ENCODE measurements at places on chromosomes 3 and 15.

DNA sequence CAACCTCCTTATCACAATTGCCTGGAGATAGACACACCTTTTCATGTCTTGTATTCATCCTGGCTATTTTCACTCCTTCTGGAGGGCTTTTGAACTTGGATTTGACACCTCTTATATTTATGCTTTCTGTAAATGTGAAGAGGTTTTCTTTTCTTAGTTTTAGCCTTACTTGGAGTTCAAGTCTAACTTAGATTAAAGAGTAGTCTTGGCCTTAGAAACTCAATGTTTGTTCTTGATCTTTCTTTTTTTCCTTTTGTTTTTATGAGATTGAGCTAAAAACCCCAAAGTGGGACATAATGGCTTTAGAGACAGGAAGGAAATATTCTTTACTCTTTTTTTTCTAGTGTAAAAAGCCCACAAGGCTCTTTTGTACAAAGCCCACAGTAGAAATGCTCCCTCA, 1054.9 kb downstream of the ROBO1 start:
- no peak overlapping the region for H3K4me3 ChIP-seq
- H3K4me1 ChIP-seq, result no peaks in the 10 kb centered on the region
- no peak for DNase-seq
- H3K36me3 ChIP-seq, result no peaks in the 10 kb centered on the region
- no peak overlapping the region for H3K27ac ChIP-seq

GRCh38 chr3:123941121-123941520, 19.9 kb downstream of the CCDC14 start:
- H3K4me1 ChIP-seq, result peaks cover 6% of the 10 kb centered on the region
- H3K4me3 ChIP-seq, result no peak overlapping the region
- H3K36me3 ChIP-seq, result peaks cover 43% of the 10 kb centered on the region
- no peaks in the 10 kb centered on the region for H3K27me3 ChIP-seq
- H3K27ac ChIP-seq, result no peak overlapping the region
- DNase-seq, result no peak

- no peaks in the 10 kb centered on the region for H3K36me3 ChIP-seq
- no peak overlapping the region for H3K27ac ChIP-seq
- no peaks in the 10 kb centered on the region for H3K27me3 ChIP-seq
- H3K4me1 ChIP-seq, result no peaks in the 10 kb centered on the region
Measured at GRCh38 chr15:36415643-36416042, 163.8 kb upstream of the CDIN1 start.

GRCh38 chr15:95864467-95864886, 466.0 kb upstream of the NR2F2 start:
- DNase-seq, result no peak
- no peaks in the 10 kb centered on the region for H3K36me3 ChIP-seq
- H3K4me1 ChIP-seq, result no peaks in the 10 kb centered on the region
- H3K27me3 ChIP-seq, result no peaks in the 10 kb centered on the region
- no peak overlapping the region for H3K4me3 ChIP-seq

- H3K36me3 ChIP-seq, result peaks cover 45% of the 10 kb centered on the region
- peaks cover 75% of the 10 kb centered on the region for H3K4me1 ChIP-seq
- no peak for DNase-seq
Measured at GRCh38 chr3:152319256-152319655, 50.5 kb downstream of the MBNL1 start.

DNA sequence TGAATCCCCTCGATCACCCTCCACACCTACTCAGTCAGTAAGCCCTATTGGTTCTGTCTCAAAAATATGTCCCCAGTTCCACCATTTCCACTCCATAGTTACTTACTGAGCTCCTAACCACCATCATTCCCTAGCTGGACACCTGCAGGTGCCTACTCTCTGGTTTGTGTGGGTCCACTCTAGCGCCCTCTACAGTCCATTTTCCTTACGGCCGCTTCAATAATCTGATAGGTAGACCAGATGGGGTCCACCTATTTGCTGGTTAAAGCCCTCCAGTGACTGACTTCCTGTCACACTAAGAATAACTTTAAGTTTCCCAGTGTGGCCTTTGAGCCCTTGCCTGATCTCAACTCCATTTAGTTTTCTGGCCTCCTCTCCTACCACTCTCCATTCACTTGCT, 5.0 kb downstream of the GXYLT2 start:
- no peak overlapping the region for H3K4me3 ChIP-seq
- H3K27ac ChIP-seq, result no peak overlapping the region
- peak; percentile 80 for DNase-seq
- no peaks in the 10 kb centered on the region for H3K27me3 ChIP-seq

- H3K4me1 ChIP-seq, result peaks cover 25% of the 10 kb centered on the region
- H3K27me3 ChIP-seq, result no peaks in the 10 kb centered on the region
- H3K27ac ChIP-seq, result no peak overlapping the region
- no peaks in the 10 kb centered on the region for H3K36me3 ChIP-seq
- no peak for DNase-seq
- H3K4me3 ChIP-seq, result no peak overlapping the region
Measured at GRCh38 chr3:169923831-169924230, 12.5 kb downstream of the SAMD7 start.

GRCh38 chr15:98292442-98293240, 332.1 kb downstream of the ARRDC4 start:
- H3K36me3 ChIP-seq, result no peaks in the 10 kb centered on the region
- DNase-seq, result peak; percentile 76
- no peak overlapping the region for H3K27ac ChIP-seq
- H3K4me1 ChIP-seq, result no peaks in the 10 kb centered on the region
- H3K27me3 ChIP-seq, result no peaks in the 10 kb centered on the region

DNA sequence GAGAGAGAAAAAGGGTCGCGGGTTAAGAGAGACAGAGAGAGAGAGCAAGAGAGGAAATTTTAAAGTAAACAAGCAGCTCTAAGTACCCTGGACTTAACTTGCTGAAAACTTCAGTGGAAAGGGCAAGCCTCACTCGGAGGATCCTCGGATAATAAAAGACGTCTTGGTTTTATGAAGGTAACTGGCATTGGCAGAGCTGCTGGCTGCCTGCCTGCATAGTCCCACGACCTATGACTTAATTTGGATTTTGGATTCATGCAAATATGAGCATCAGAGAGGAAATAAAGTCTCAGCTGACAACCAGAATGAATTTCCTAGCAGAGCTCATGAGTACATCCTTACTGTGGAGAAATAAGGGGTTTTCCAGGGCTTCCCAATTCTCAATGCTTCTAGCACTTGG, 95.1 kb upstream of the PDZRN3 start:
- H3K27me3 ChIP-seq, result no peaks in the 10 kb centered on the region
- no peak overlapping the region for H3K4me3 ChIP-seq
- H3K36me3 ChIP-seq, result no peaks in the 10 kb centered on the region
- DNase-seq, result no peak

DNA sequence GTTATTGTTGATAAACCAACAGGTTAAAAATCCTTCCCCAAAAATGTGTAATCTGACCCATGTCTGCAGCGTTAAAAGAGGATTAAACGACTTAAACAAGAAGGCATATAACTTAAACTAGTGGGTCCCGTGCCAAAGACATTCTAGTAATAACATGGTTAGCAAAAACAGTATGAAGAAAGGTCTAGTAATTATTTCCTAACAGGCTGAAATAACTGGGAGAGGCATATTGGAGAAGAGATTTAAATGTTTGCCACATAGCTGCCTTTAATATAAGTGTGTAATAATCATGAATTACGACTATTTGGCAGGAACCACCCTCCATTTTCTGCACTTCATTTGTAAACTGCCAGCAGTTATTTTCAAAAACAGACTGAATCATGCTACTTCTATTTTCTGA, 67.7 kb upstream of the CSPG5 start:
- H3K4me3 ChIP-seq, result no peak overlapping the region
- H3K27me3 ChIP-seq, result no peaks in the 10 kb centered on the region
- no peak for DNase-seq
- peaks cover 18% of the 10 kb centered on the region for H3K36me3 ChIP-seq
- H3K4me1 ChIP-seq, result peaks cover 21% of the 10 kb centered on the region

- H3K27me3 ChIP-seq, result no peaks in the 10 kb centered on the region
- no peak for DNase-seq
- H3K4me3 ChIP-seq, result no peak overlapping the region
- H3K4me1 ChIP-seq, result no peaks in the 10 kb centered on the region
- H3K36me3 ChIP-seq, result no peaks in the 10 kb centered on the region
- H3K27ac ChIP-seq, result no peak overlapping the region
Measured at GRCh38 chr3:38283810-38284755, 2.0 kb downstream of the SLC22A14 start.

GRCh38 chr3:123623346-123623880, 38.6 kb upstream of the HACD2 start:
- DNase-seq, result no peak
- no peak overlapping the region for H3K27ac ChIP-seq
- H3K4me3 ChIP-seq, result no peak overlapping the region
- peaks cover 8% of the 10 kb centered on the region for H3K4me1 ChIP-seq
- no peaks in the 10 kb centered on the region for H3K27me3 ChIP-seq

DNA sequence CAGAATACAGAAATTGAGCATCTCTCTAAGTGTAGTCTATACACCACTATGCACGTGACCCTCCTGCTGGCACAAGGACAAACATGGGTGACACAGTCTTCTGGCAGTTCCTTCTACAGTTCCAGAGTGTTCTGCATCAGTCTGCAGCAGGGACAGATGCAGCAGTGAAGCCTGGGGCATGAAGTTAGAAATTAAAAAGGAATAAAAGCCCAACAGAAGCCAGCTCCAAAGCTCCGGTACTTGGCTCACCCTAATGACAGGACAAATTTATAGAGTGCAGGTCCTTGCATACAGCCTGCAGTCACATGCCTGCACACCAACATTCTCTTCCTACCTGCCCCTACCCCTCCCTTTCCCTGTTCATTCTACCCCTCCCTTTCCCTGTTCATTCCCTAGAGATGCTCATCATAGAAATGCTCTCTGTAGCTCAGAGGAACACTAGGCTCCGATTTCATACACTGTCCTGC, 15.0 kb downstream of the UACA start:
- H3K4me1 ChIP-seq, result no peaks in the 10 kb centered on the region
- DNase-seq, result no peak
- no peak overlapping the region for H3K4me3 ChIP-seq
- no peaks in the 10 kb centered on the region for H3K27me3 ChIP-seq

- H3K4me3 ChIP-seq, result no peak overlapping the region
- peaks cover 14% of the 10 kb centered on the region for H3K4me1 ChIP-seq
- peak; percentile 85 for DNase-seq
- no peaks in the 10 kb centered on the region for H3K27me3 ChIP-seq
- no peak overlapping the region for H3K27ac ChIP-seq
Measured at GRCh38 chr15:45714590-45715488, 80.0 kb downstream of the SQOR start.

DNA sequence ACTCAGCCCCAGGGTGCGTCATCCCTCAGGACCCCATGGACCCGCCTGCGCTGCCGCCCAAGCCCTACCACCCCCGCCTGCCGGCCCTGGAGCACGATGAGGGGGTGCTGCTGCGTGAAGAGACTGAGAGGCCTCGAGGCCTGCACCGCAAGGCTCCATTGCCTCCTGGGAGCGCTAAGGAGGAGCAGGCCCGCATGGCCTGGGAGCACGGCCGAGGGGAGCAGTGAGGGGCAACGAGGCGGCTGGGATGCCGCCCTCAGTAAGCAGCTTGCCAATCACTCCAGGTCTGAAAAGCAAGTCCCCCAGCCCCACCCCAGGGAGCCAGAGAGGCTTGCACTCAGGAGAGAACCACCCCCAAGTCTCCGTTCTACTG, 3.8 kb upstream of the MANF start:
- no peak overlapping the region for H3K27ac ChIP-seq
- no peak for DNase-seq
- no peaks in the 10 kb centered on the region for H3K27me3 ChIP-seq
- H3K4me1 ChIP-seq, result peaks cover 14% of the 10 kb centered on the region
- no peaks in the 10 kb centered on the region for H3K36me3 ChIP-seq
- no peak overlapping the region for H3K4me3 ChIP-seq

GRCh38 chr3:114206342-114206741, 27.5 kb upstream of the DRD3 start:
- H3K27me3 ChIP-seq, result no peaks in the 10 kb centered on the region
- H3K27ac ChIP-seq, result no peak overlapping the region
- H3K4me3 ChIP-seq, result no peak overlapping the region

DNA sequence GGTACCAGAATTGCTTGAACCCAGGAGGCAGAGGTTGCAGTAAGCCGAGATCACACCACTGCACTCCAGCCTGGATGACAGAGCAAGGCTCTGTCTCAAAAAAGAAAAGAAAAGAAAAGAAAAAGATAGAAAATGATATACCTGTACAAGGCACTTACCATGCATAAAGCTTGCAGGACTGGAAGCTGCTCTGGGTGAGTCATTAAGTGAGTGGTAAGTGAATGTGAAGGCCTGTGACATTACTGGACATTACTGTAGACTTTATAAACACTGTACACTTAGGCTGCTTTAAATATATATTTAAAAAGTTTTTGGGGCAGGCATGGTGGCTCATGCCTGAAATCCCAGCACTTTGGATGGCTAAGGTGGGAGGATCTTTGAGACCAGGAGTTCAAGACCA, 99.2 kb downstream of the SLMAP start:
- H3K4me1 ChIP-seq, result no peaks in the 10 kb centered on the region
- DNase-seq, result no peak
- peaks cover 20% of the 10 kb centered on the region for H3K36me3 ChIP-seq

DNA sequence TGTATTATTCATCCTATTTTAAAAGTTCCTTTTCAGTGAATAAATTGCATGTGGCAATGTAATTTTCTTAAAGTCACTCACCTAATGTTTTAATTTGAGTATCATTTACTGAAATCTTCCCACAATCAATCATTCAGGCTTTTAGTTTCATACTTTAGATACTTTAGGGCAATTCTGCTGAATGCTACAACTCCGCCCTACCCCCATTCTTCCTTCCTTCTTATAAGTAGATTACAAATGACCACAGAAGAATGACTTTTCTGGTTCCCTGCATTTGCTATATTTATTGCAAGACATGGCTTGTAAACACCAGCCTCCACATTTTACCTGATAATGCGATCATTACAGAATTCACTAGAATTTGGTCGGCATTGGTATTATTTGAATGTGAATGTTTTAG, 1061.9 kb downstream of the FHIT start:
- H3K36me3 ChIP-seq, result no peaks in the 10 kb centered on the region
- no peak for DNase-seq
- H3K4me1 ChIP-seq, result no peaks in the 10 kb centered on the region

GRCh38 chr3:156233876-156234275, 113.5 kb downstream of the KCNAB1 start:
- no peaks in the 10 kb centered on the region for H3K36me3 ChIP-seq
- no peak overlapping the region for H3K27ac ChIP-seq
- H3K4me1 ChIP-seq, result no peaks in the 10 kb centered on the region
- no peak overlapping the region for H3K4me3 ChIP-seq

- no peak overlapping the region for H3K4me3 ChIP-seq
- no peaks in the 10 kb centered on the region for H3K4me1 ChIP-seq
- no peak overlapping the region for H3K27ac ChIP-seq
- DNase-seq, result no peak
Measured at GRCh38 chr3:104447681-104448080, 919.0 kb upstream of the ALCAM start.

DNA sequence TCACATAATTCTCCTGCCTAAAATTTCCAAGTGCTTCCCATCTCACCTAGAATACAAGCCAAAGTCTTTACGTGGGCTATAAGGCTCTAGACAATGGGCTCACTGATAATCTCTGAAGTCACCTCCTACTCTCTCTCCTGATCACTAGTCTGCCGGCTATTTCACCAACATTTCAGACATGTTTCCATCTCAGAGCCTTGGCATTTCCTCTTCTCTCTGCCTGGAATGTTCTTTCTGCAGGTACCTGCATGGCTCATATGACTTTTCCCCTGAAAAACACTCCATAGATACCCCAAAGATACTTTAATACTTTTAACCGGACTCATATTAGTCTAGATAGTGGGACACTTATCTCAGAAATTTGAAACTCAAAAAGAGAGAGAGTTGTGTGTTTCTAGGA, 32.7 kb downstream of the CD200 start:
- DNase-seq, result no peak
- H3K27ac ChIP-seq, result no peak overlapping the region
- no peaks in the 10 kb centered on the region for H3K27me3 ChIP-seq
- H3K36me3 ChIP-seq, result no peaks in the 10 kb centered on the region
